ENCODE measurements at places on chromosomes 7 and 10. TPM values are rescaled to one million over a fixed set of nuclear protein-coding genes. Genes with fewer than 3 reads are reported as not detected.

- no peak overlapping the region for H3K27ac ChIP-seq
- no peaks in the 10 kb centered on the region for H3K4me1 ChIP-seq
- no peaks in the 10 kb centered on the region for H3K36me3 ChIP-seq
- no peak for DNase-seq
- H3K4me3 ChIP-seq = no peak overlapping the region
Measured at GRCh38 chr10:77548671-77549070, 88.9 kb downstream of the KCNMA1 start.

IFIT1B gene
- not detected for total RNA-seq

GRCh38 chr7:50397320-50397970 lies 52.7 kb downstream of the FIGNL1 start:
- no peak for DNase-seq
- H3K27ac ChIP-seq = peak overlapping the region; percentile 5
- H3K4me1 ChIP-seq = peaks cover 62% of the 10 kb centered on the region
- no peak overlapping the region for H3K4me3 ChIP-seq
- peaks cover 59% of the 10 kb centered on the region for H3K36me3 ChIP-seq

CD36 gene
- 4.6 TPM for total RNA-seq

GRCh38 chr7:98795741-98796493 lies 73.9 kb downstream of the TMEM130 start:
- H3K27ac ChIP-seq = no peak overlapping the region
- H3K4me3 ChIP-seq = no peak overlapping the region
- no peaks in the 10 kb centered on the region for H3K4me1 ChIP-seq
